NCI-H524 treated with DMSO at 0.1 percent for 48 hours (cell line): ENCODE measurements at places on chromosomes 13 and 19.

DNA sequence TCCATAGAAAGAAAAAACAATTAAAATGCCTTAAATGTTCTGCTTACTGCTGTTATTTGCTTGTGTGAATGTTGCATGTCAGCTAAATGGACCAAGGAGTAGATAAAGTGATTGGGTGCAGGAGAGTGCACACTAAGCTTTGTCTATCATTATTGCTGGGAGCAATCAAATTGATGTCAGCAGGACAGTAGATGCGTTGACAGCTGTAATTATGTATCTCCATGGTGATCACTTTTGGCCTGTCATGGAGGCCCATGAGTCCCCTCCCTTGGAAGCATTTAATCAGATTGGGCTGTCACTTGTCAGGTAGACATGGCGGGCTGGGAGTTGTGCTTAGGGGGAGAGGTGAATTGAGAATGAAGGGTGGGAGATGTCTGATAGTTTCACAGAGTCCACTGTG, 215.3 kb downstream of the PCCA start:
- no peak for DNase-seq

- DNase-seq: no peak
Observed at GRCh38 chr13:47564041-47564440, 437.0 kb downstream of the SUCLA2 start.

GRCh38 chr13:42650506-42650905, 76.6 kb downstream of the TNFSF11 start:
- no peak for DNase-seq

GRCh38 chr19:32921624-32922023, 50.1 kb downstream of the CEP89 start:
- no peak for DNase-seq

- no peak for DNase-seq
Observed at GRCh38 chr13:80039000-80039399, 301.9 kb downstream of the SPRY2 start.

DNA sequence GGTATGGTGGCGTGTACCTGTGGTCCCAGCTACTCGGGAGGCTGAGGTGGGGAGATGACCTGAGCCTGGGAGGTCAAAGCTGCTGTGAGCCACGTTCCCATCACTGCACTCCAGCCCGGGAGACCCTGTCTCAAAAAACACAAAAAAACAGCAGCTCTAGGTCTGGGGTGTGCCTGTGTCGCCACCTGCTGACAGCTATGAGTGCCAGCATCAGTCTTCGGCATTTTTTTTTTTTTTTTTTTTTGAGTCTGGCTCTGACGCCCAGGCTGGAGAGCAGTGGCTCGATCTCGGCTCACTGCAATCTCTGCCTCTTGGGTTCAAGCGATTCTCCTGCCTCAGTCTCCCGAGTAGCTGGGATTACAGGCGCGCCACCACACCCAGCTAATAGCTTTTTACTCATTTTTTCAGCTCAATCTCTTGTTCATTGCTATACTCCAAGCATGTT, 10.1 kb downstream of the AP2S1 start:
- no peak for DNase-seq

GRCh38 chr13:25783076-25783475, 268.7 kb downstream of the SHISA2 start:
- no peak for DNase-seq

DNA sequence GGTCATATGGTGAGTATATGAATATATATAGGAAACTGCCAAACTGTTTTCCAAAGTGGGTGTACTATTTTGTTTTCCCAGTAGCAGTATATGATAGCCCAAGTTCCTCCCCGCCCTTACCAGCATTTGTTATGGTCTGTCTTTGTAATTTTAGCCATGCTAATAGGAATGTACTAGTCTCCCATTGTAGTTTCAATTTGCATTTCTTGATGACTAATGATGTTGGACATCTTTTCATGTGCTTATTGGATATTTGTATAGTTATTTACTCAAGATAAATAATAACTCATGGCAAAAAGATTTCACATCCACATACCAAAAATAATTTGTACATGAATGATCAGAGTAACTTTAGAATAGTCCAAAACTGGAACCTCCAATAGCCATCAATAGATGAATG, 75.3 kb upstream of the SERP2 start:
- DNase-seq: no peak

DNA sequence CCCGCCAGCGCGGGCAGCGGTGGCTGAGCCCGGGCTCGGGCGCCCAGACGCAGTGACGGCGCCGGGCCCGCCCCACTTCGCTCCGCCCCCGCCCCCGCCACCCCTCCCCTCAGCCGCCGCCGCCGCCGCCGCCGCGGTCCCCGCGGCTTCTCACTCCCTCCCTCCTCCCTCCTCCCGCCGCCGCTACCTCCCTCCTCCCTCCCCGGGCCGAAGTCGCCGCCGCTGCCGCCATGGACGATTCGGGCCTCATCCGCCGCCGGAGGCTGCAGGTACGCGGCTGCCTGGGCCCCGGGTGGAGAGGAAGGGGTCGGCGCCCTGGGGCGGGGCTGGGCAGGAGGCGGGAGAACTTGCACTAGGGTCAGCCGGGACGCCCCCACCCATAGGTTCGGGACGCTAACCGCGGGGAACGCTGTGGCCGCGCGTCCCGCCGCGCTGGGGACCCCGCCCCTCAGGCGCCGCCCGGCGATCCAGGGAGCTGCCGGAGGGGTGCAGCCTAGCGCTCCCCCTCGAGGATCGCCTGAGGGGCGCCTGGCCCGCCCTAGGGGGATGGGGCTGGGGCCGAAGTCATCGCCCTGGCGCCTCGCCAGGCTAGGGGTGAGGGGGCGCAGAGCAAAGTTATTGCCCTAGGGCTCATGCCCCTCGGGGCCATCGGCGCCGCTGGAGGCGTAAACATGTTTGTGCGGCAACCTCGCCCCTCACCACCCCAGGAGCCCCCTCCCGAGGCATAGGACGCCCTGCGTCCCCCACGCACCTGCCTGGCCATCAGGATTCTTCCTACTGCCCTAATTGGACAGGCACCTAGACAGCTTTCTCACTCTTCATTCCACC, 427 bp downstream of the RTBDN start:
- DNase-seq: no peak

GRCh38 chr13:80939581-80939980, 598.7 kb upstream of the SPRY2 start:
- DNase-seq: no peak

DNA sequence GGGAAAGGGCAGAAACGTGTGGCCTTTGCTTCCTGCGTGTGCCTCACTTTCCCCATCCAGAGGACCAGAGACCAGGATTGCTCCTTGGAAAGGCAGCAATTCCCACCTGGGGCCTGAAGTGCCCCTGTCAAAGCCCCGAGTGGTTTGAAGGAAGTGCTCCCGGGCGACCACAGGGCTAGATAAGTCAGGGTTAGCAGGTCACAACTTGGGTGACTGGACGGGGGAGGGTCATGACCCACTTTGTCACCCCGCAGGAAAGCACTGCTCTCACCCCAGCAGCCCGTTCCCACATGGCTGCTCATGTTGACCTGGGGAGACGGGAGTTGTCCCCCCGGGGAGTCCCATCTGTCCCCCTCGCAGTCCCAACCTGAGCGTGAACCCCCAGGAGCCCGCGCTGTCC, 459 bp downstream of the PRAM1 start:
- DNase-seq: no peak

- no peak for DNase-seq
Observed at GRCh38 chr13:60701895-60702294, 304.9 kb downstream of the TDRD3 start.

DNA sequence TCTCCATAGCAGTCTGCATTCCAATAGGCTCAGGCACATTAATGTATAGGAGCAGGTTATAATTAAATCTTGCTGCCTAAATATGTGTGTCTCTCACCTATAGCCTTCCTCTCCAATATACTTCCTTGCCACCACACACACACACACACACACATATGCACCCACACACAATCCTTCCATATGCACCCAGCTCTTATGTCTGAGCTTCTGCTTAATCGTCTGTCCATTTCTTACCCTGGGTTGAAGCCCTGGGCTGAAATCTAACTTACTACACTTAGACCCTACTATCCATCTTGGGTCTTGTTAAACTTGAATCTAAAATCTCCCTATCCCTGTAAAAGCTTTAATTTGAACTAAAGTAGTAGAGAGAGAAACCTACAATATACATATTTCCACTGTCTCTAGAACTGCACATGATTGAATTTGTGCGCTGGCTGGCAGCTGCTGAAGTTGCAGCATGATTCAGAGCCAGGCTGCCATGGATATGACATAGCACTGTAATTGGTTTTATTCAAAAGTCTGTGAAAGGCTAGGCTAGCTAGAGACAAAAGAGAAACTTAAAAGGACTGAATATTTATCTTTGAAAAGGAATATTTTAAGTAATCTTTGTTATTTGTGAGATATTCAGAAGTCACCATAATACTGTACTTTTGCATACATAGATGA, 25.7 kb upstream of the FREM2 start:
- no peak for DNase-seq

- DNase-seq: no peak
Observed at GRCh38 chr19:11100049-11100448, 10.8 kb downstream of the LDLR start.

DNA sequence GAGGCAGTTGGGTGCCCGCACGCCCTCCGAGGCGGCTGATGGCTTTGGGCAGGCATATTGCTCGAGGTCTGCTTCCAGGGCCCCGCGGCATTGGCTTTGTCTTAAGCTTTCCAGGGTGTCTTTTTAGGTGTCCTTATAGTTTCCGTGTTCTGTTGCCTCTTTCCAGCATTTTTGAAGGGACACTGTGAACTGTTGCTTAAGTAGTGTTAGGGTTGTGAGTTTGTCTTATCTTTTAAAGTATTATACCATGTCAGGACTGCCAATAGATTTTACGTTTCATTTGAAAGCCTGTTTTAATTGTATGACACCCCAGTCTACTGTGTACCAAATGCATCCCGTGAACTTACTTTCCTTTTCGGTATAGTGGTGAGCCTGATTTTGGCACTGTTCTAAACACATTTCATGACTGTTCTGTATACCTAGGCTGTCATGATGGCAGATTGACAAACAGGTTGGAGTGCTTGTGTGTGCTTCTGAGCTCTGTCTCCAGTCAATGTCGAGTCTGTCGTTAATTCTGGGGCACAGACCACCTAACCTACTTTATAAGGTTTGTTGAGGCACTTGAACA, 656 bp downstream of the PCCA start:
- DNase-seq: no peak

DNA sequence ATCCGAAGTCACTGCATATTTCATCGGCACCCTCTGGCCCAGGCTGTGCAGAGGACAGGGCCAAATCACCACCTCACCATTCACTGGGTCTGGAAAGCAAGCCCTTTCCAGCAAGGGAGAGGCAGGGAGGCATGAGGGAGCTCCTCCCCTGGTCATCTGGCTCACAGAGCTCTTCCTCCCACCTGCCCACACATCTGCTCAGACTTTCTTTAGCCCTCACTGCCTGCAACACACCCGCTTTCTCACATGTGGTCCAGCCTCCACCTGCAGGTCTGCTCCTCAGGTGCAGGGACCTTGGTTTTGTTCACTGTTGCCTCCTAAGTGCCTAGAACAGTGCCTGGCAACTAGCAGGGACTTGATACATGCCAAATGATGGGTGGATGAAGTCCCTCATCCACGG, 21.0 kb upstream of the SLC35E1 start:
- DNase-seq: no peak

DNA sequence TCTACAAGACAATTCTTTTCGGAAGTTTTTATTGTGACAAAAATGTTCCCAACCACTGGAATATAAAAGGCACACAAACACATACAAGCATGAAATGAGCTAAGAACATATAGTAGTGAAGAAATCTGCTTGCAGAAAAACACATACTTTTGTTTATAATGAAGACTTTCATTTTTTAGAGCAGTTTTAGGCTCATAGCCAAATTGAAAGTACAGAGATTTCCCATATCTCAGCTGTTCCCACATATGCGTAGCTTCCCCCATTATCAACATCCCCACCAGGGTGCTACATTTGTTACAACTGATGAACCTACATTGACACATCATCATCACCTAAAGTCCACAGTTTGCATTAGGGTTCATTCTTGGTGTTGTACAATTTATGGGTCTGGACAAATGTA, 249.4 kb downstream of the KCTD12 start:
- no peak for DNase-seq

DNA sequence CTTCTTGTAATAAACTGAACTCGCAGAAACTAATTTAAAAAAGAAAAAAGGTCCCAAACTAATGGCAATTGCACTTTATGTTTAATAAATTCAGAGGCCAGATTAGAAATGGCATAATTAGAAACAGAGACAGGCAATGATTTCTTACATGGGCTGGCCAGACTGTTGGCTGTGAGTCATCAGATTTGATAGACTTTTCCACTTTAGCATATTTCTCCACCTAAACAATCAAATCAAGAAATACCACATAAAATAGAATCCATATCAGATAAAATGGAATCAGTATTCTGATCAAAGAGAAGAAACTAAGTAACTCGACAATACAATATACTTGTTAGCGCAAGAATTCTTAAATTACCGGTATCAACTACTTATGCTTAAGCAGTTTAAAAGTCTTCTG, 29.0 kb downstream of the EXOSC8 start:
- DNase-seq: no peak

DNA sequence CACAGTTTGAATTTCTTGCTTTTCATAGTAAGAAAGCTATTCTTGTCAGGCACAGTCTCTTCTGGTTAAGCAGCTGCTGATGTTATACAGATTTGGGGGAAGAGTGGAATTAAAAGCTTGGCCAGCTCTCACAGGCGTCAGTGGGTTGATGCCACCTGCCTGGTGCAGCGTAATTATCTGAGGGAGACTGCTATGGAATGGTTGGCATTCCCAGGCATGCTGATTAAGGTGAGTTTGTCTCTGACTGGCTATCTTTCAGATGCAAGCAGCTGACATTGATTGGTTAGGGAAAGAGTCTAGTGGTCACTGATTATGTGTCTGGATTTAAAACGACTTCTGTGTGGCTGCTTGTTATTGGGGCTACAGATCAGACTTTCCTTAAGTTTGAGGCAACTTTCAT, 948.4 kb downstream of the UQCRFS1 start:
- DNase-seq: no peak

DNA sequence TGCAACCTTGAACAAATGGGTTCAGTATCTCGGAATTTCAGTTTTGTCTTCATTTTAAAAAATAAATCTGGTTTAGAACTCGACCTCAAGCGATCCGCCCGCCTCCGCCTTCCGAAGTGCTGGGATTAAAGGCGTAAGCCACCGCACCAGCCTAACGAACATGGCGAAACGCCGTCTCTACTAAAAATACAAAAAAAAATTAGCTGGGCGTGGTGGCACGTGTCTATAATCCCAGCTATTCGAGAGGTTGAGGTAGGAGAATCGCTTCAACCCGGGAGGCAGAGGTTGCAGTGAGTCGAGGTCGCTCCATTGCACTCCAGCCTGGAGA, 571 bp downstream of the ZNF302 start:
- DNase-seq: no peak
